ENCODE measurements at places on chromosomes 6 and 20.

- no peak for DNase-seq
Observed at GRCh38 chr6:170186941-170187668, 103.8 kb downstream of the DLL1 start.

DNA sequence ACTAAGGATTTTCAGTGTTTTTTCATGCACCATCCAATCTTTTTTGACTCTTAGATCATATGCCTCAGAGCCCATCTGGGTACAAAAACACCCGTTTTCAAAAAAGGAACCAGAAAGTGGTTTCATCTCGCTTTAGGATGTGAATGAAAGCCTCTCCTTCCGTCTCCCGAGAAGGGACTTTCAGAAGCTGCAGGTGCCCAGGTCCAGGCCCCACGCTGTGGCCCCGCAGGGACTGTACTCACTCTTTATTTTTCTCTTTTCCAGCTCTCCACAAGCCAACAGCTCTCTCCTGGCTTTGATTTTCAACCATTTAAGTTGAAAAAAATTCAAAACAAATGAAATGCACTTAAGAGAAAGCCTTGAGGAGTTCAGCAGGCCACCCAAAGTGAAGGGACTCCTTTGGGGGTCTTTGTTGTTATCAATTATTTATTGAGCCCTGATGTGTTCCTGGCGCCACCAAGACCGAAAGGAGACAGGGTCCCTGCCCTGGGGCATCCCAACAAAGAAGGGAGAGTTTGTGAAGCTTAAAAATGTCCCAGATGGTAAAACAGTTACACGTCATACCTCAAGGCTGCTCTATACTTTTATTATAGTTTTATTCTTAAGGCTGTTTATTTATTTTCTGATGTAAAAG is 467.3 kb downstream of the PREX1 start:
- DNase-seq: no peak

DNA sequence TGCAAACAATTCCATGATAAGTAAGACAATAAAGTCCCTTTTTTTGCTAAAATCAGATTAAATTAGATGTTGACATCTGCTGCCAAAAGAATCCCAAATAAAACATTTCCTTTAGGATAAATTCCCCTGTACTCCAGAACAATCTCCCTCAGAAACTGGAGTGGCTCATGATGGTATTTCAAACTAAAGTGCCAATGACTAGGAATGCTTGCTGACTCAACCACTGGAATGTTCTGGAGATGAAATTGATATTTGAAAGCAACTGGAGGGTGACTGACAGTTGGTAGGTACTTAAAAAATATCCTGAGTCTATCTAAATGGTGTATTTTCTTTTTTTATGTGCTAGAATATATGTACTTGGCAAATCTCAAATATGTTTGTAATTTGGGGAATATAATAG is 350.1 kb upstream of the TSHZ2 start:
- no peak for DNase-seq

GRCh38 chr6:165893431-165893830 is 230.4 kb upstream of the PDE10A start:
- DNase-seq: no peak

DNA sequence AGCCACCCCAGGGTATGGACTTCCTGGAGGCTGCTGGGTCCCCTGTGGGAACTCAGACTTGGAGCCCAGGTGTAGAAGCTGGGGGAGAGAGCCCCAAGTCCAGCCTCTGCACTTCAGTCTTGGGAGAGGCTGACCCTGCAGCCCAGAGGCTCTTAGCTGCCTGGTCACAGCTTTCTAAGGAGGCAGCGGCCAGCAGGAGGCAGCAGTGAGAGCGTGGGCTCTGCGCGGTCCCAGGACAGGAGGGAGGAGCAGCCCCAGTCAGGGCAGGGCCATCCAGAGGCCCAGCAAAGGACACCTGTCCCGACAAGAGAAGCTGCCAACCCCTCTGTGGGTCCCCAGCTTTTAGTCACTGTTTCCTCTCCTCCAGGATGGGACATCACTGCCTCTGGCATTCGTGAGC is 9.4 kb downstream of the TREML2 start:
- DNase-seq: peak; percentile 47

GRCh38 chr6:402901-403658 is 11.5 kb downstream of the IRF4 start:
- DNase-seq: no peak

DNA sequence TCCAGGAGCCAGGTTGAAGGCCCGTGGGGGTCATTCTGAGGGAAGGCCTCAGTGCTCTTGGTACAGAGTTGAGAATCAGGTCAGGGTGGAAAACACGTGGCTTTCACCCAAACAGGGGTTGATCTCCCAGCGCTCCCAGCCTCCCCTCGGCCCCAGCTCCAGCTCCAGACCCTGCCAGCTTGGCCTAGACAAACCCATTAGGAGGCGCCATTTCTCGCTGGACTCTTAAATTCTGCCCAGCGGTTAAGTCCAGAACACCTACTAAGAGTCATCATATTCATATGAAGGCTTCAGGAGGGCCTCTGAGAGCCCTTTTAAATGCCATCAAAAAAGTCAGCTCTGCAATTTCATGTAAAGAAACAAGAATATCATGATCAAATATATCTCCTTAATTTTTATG is 158.0 kb upstream of the RIN2 start:
- DNase-seq: no peak

DNA sequence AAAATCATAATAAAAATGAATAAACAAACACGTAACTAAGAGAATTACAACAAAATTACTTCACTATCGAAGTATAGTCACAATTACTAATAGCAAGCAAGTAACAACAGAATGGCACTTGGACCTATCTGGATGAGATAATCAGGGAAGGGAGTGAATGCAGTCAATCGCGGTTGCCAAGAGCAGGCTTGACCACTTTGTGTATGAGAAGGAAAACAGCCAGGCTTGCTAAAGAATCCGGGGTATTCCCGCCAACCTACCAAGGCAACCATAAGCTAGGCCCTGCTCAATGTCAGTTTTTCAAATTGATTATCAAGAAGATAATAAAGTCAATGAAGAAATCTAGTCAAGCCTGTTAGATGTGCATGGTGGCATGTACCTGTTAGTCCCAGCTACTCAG is 39.7 kb downstream of the PXDC1 start:
- no peak for DNase-seq

- peak; percentile 89 for DNase-seq
Observed at GRCh38 chr6:30748851-30749540, 4.6 kb upstream of the IER3 start.

GRCh38 chr20:31868853-31869672 is 1.3 kb downstream of the DUSP15 start:
- no peak for DNase-seq

DNA sequence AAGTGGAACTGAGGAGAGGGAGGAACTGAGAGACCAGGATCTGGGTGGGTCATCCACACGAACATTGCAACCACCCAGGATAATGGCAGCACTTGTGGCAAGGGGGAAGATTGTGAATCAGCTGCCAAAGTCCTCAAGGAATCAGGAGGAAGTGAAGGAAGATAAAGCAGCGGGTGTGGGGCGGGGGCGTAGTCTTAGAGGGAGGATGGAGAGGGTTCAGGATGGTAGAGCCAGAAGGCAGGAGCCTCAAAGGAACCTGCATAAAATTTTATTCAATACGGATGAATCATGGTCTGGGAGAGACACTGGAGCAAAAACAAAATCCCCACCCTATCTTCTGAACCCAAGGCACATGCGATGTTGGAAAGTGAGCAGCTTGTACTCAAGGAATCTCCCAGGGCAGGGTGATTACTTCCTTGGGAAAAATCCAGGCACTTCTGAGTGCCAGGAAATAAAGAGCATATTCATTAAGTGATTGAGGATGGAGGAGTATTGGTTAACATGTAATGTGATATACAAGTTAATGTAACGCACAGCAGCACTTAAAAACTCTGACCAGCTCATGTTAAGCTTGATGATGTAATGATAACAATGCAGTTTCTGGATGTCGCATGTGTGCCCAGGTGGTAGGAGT is 82.0 kb upstream of the B3GAT2 start:
- DNase-seq: no peak

DNA sequence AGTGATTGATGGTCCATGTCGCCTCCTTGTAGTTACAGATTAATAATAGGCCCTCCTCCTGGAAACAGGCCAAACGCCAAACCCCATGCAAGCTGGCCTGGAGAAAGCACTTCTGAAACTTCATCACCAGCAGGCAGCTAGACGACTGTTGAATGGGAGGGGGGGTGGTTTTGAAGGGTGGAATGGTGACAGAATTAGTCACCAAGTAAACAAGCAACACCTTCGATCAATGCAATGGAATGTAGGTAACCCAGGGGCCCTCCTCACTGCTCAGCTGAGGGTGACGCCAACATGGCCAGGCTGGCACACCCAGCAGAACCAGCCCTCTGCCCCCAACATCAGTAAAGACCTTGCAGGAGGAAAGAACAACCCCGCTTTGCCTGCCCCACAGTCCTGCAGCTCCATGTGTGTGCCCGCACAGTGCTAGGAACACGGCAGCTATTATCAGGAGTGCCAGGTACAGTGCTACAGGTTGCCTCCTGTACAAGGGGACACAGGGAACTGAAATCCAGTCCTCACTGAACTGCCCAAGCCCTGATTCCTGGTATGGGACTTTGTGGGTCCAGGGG is 2.7 kb downstream of the BCAS1 start:
- DNase-seq: no peak

- DNase-seq: peak; percentile 80
Observed at GRCh38 chr6:11224252-11224965, 8.1 kb downstream of the NEDD9 start.

- no peak for DNase-seq
Observed at GRCh38 chr20:44070139-44070900, 116.7 kb downstream of the JPH2 start.

DNA sequence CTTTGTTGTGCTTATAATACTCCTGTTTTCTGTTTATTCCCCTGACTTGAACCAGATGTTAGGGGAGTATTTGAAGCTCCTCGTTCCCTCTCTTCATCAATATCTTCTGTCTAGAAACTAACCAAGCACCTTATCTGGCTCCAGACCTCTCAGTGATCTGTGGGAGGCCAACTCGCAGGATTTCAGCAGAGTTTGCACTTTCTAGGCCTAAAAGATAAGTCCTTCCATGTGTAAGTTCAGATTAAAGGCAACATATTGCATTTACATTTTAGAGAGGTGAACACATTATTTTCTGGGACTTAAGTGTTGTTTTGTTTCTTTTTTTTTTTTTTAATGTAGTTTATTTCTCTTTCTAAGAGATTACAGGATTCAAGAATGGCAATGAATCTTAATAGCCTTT is 139.4 kb upstream of the AKAP12 start:
- DNase-seq: no peak

GRCh38 chr6:34585108-34585507 is 29.0 kb upstream of the SPDEF start:
- DNase-seq: no peak

DNA sequence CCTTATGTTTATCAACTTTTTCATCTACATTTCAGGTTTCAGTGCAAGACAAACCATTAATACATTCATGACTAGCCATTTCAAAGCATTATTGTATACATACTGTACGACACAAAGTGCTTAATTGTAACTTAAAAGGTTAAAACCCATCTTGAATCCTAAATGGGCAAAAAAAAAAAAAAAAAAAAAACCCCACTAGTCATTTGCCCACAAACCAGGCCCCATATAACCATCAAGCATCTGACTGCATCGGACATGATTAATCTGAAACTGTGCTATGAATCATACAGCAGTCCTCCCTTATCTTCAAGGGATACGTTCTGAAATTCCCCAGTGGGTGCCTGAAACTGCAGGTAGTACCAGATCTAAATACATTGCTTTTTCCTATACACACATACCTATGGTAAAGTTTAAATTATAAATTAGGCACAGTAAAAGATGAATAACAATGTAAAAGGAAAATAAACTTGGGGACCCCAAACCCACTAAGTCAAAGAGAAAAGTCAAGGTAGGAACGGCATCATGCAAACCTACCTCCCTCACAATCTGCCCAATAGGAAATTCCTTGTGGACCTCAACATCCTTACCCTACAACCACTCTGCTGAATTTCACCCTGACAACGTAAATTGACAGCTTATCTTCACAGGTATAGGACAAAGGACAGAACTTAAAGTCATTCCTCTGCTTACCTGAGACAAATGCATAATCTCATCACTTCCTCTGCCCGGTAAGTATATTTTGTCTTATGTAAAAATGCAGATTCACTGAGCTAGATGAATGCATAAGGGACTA is 14.3 kb downstream of the B4GALT5 start:
- peak; percentile 80 for DNase-seq

DNA sequence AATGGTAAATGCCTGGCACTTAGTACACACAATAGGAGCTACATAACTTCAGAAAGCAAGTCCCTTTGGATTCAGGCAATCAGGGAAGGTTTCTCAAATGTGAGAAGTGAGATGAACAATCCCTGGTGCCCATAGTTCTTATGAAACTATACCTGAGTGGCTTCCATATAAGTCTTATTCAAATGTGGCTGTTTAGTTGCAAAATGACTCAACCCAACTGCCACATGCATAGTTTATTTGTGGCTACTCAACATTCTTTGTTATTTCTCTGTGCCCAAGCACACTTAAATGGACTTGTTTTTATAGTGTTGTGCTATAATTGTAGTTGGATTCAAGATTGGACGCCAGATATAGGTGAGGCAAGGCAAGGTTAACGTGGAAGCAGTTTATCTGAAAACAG is 93.7 kb upstream of the ATXN1 start:
- no peak for DNase-seq

DNA sequence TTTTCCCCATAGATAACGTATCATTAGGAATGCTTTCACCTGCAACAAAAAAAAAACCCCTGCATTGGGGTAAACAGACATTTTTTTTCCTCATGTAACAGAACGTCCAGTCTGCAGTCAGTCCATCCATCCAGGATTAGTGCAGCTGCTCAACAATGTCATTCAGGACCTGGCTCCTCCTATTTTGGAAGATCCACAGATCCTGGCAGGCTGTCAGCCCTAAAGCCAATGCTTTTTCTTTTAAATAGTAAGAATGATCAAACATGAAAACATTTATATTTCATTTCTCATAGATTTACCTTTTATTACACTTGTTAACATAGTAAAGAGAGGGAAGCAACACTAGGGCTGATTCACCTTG is 116.5 kb upstream of the CCDC28A start:
- DNase-seq: peak; percentile 33

GRCh38 chr6:69179681-69180080 is 544.6 kb downstream of the ADGRB3 start:
- DNase-seq: no peak

- DNase-seq: no peak
Observed at GRCh38 chr6:27601668-27602254, 128.9 kb upstream of the ZNF184 start.

DNA sequence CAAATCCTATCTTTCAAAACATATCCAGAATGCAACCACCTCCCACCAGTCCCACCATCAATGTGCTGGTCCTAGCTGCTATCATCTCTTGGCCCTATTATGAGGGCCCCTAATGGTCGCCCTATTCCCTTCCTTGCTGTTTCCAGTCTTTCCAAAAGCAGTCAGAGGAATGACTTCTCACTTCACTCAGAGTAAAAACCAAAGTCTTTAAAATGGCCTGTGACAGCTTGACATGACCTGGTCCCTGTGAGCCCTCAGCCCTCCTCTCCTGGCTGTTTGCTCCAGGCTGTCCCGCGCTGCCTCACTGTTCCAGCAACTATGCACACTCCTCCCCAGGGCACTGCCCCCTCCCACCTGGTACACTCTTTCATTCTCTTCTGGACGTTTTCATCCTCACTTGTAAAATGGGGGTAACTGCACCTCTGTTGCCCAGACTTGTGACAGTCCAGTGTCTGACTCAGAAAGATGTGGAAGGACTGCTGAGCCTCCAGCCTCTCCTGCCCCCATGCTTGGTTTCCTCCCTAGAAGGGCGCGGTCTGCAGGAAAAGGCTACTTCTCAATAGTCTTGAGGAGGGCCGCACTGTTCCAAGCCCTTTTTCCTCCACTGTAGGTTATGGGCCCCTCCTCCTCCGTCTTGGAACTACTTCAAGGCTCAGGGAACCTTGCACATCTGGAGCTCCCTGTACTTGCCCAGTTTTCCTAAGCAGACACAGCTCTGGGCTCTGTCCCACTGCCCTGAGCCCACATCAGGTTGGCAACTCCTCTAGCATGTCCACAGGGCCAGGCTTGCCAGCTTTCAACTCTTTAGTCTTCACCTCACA is 64.7 kb downstream of the MYH7B start:
- no peak for DNase-seq
